Sigmoid colon (tissue), 7 donors: ENCODE measurements at places on chromosomes 12 and 14. TPM values are rescaled to one million over a fixed set of nuclear protein-coding genes. Genes with fewer than 3 reads are reported as not detected.

LRRIQ1 gene
- under 0.01 TPM for total RNA-seq

- no peaks in the 10 kb centered on the region for H3K27me3 ChIP-seq
- no peak for DNase-seq
- no peaks in the 10 kb centered on the region for H3K36me3 ChIP-seq
- peaks cover 21% of the 10 kb centered on the region for H3K4me1 ChIP-seq
- H3K4me3 ChIP-seq, result peak overlapping the region; percentile 75
These were observed 1.3 kb downstream of the BHLHE41 start for GRCh38 chr12:26123482-26123980.

MYH7 gene
- under 0.01 TPM for total RNA-seq

GRCh38 chr12:2813214-2814185 is 1.0 kb downstream of the ITFG2 start:
- H3K36me3 ChIP-seq, result peaks cover 31% of the 10 kb centered on the region
- H3K4me1 ChIP-seq, result no peaks in the 10 kb centered on the region
- DNase-seq, result no peak
- H3K4me3 ChIP-seq, result peak overlapping the region; percentile 85
- no peaks in the 10 kb centered on the region for H3K27me3 ChIP-seq

- H3K4me1 ChIP-seq, result peaks cover 20% of the 10 kb centered on the region
- H3K27me3 ChIP-seq, result no peaks in the 10 kb centered on the region
- no peak for DNase-seq
- peak overlapping the region; percentile 62 for H3K4me3 ChIP-seq
- peak overlapping the region; percentile 85 for H3K27ac ChIP-seq
- no peaks in the 10 kb centered on the region for H3K36me3 ChIP-seq
These were observed 799 bp downstream of the SLC38A6 start for GRCh38 chr14:60981633-60982455.

GRCh38 chr12:48419116-48419935 is 53.0 kb upstream of the ANP32D start:
- no peak overlapping the region for H3K27ac ChIP-seq
- no peak overlapping the region for H3K4me3 ChIP-seq
- H3K4me1 ChIP-seq, result no peaks in the 10 kb centered on the region
- DNase-seq, result no peak

GRCh38 chr12:83172866-83173649 is 486.4 kb downstream of the TMTC2 start:
- H3K4me1 ChIP-seq, result peaks cover 6% of the 10 kb centered on the region
- DNase-seq, result no peak
- H3K27me3 ChIP-seq, result no peaks in the 10 kb centered on the region

DNA sequence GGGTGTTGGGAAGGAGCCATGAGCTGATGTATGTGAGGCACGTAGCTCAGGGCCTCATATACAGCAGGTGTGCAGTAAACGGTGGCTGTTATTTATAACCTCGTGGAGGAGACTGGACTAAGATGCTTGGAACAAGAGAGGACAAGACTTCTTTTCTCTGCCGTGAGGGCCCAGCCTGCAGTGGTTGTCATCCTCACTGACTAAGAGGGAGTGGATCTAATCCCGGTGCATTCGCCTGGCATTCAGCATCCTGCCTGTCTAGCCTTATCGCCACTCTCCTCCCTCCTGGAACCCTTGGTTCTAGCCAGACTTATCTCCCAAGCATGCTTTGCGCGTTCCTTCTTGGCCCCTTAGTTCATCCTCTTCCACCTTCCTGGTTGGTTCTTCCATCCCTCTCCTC is 3.9 kb downstream of the TSPAN9 start:
- peaks cover 18% of the 10 kb centered on the region for H3K4me1 ChIP-seq
- H3K27me3 ChIP-seq, result no peaks in the 10 kb centered on the region
- no peak for DNase-seq
- no peak overlapping the region for H3K4me3 ChIP-seq

GRCh38 chr14:26621807-26622560 is 24.2 kb upstream of the NOVA1 start:
- no peaks in the 10 kb centered on the region for H3K27me3 ChIP-seq
- H3K27ac ChIP-seq, result no peak overlapping the region
- H3K4me1 ChIP-seq, result no peaks in the 10 kb centered on the region
- no peaks in the 10 kb centered on the region for H3K36me3 ChIP-seq
- no peak for DNase-seq
- H3K4me3 ChIP-seq, result no peak overlapping the region

GRCh38 chr12:128042825-128043224 is 224.1 kb upstream of the TMEM132C start:
- H3K4me3 ChIP-seq, result no peak overlapping the region
- no peaks in the 10 kb centered on the region for H3K27me3 ChIP-seq
- no peaks in the 10 kb centered on the region for H3K4me1 ChIP-seq
- no peak for DNase-seq
- H3K27ac ChIP-seq, result no peak overlapping the region
- H3K36me3 ChIP-seq, result no peaks in the 10 kb centered on the region

- no peaks in the 10 kb centered on the region for H3K36me3 ChIP-seq
- no peak overlapping the region for H3K27ac ChIP-seq
- no peak for DNase-seq
- H3K4me1 ChIP-seq, result no peaks in the 10 kb centered on the region
- H3K27me3 ChIP-seq, result no peaks in the 10 kb centered on the region
- no peak overlapping the region for H3K4me3 ChIP-seq
These were observed 21.8 kb upstream of the CPM start for GRCh38 chr12:68954811-68955210.

GRCh38 chr12:69527506-69528272 is 57.5 kb downstream of the FRS2 start:
- H3K27me3 ChIP-seq, result no peaks in the 10 kb centered on the region
- H3K4me3 ChIP-seq, result no peak overlapping the region
- peaks cover 20% of the 10 kb centered on the region for H3K4me1 ChIP-seq

DNA sequence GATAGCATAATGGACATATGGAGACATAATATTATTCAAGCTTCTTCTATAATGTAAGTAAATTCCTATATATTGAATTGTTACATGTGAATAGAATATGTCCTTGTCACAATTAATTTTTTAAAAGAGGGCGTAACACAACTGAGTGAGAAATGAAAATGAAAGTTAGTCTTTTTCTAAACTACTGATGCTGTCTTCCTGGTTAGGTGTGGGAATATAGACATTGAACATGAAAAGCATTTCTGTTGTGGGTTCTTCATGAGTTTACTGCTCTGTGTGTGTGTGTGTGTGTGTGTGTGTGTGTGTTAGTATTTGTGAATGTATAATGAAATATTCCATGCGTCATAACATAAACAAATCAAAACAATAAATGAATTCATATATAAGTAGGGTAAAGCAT is 40.5 kb upstream of the RTL1 start:
- no peaks in the 10 kb centered on the region for H3K36me3 ChIP-seq
- no peak for DNase-seq
- H3K27me3 ChIP-seq, result no peaks in the 10 kb centered on the region
- no peaks in the 10 kb centered on the region for H3K4me1 ChIP-seq
- H3K4me3 ChIP-seq, result no peak overlapping the region

DNA sequence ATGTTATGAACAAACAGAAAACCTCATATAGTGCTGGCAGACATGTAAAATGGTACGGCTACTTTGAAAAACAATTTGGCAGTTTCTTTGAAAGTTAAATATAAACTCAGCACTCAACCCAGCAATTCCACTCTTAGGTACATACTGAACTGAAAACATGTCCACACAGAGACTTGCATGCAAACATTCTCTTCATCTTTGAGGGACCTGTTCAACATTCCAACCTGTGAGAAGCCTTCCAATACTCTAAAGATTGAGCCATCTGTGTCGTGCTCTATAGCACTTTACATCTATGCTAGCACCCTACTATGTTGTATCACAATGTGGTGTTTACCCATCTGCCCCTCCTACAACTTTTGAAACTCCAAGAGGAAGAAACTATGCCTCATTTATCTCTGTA is 79.3 kb downstream of the DNAI7 start:
- H3K27me3 ChIP-seq, result no peaks in the 10 kb centered on the region
- H3K36me3 ChIP-seq, result no peaks in the 10 kb centered on the region
- no peak overlapping the region for H3K27ac ChIP-seq
- no peaks in the 10 kb centered on the region for H3K4me1 ChIP-seq
- no peak overlapping the region for H3K4me3 ChIP-seq

GRCh38 chr12:115910057-115910456 is 367.4 kb downstream of the MED13L start:
- H3K27ac ChIP-seq, result no peak overlapping the region
- H3K4me1 ChIP-seq, result no peaks in the 10 kb centered on the region
- peaks cover 11% of the 10 kb centered on the region for H3K27me3 ChIP-seq
- DNase-seq, result no peak
- no peaks in the 10 kb centered on the region for H3K36me3 ChIP-seq

CPNE8 gene
- 27.7 TPM for total RNA-seq

DNA sequence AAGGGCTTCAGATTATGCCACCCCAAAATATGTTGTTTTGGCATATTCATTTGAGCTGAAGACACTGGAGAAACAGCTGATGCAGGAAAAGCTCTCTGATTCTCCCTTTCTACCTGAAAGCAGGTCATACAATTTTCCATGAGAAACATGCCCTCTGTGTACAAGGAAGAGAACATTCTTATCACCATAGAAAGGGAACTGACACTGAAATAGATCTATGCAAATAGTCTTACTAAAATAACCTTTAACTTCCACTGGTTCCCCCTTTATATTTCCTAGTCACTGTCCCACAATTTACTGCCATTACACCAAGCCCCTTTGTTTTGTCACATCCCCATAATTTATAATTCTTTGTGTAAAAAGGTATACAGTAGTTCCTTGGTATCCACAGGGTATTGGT is 9.6 kb upstream of the PHC1 start:
- no peak for DNase-seq
- H3K27ac ChIP-seq, result no peak overlapping the region
- no peaks in the 10 kb centered on the region for H3K4me1 ChIP-seq
- no peaks in the 10 kb centered on the region for H3K27me3 ChIP-seq

GRCh38 chr12:128784030-128784760 is 39.6 kb downstream of the SLC15A4 start:
- no peaks in the 10 kb centered on the region for H3K36me3 ChIP-seq
- no peaks in the 10 kb centered on the region for H3K4me1 ChIP-seq
- no peak overlapping the region for H3K4me3 ChIP-seq
- no peaks in the 10 kb centered on the region for H3K27me3 ChIP-seq
- no peak overlapping the region for H3K27ac ChIP-seq
- peak; percentile 51 for DNase-seq

DNA sequence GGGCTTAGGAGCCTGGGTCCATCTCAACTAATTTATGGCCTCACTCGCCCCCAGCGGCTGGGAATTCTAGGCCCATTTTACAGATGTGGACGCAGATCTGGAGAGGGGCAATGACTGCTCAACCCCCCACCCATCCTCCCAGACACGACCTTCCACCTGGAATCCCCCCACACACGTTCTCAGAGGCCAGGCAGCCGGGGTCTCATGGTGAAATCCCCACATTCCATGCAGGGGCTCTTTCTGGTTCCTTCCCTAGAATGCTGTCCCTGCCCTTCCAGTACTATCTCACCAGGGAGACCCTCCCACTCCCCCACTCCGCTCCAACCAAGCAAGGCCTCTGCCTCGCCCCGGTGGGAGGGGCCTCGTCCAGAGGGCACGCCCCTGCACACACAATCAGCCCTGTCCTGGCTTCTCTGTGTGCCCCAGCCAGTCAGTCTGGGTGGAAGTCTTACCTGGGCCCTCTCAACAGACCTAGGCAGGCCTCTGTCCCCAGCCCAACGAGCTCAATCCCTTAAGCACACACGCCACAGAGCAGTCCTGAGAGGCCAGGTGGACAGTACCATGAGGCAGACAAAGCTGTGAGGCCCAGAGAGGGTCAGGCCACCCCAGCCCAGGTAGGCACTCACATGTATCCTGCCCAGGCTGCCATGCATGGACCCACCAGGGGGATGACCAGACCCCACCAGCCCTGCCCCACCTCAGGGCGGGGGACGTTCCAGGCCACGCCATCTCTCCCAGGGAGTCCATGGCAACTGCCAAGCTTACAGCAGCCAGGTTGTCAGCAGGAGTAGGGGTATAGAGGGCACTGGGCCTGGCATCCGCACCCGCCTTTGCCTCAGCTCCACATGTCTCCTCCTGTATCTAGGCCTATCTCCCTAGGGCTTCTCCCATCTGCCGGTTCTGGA is 1.3 kb upstream of the ANKRD9 start:
- H3K27ac ChIP-seq, result peak overlapping the region; percentile 88
- peak; percentile 64 for DNase-seq
- H3K4me3 ChIP-seq, result peak overlapping the region; percentile 66

PCED1B gene
- 11.9 TPM for total RNA-seq

DNA sequence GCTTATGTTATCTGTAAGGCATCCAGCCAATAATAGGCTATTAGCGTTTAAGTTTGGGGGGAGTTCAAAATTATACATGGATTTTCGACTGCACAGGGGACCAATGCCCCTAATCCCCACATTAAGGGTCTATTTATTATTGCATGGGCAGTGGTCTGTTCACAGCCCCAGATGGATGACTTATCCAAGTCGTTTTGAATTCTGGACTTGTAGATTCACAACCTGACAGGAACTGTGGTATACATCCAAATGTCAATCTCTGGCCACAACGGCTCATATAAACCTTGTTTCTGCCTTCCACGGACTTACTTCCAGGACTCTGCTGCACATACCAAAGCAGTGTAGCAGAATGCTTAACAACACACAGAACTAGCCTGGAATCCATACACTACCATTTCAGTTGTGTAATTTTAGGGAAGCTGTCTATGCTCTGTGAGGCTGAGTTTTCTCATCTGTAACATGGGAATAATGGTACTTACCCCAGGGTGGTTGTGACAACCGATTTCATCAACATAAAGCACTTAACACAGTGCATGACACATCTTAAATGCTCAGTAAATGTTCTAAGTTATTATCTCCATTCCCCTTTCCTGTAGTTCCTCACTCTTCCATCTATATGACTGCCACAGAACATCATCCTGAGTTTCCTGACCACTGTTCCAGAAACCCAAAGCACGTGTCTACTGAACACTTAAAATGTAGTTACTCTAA is 3.7 kb downstream of the DDX24 start:
- H3K27ac ChIP-seq, result no peak overlapping the region
- H3K27me3 ChIP-seq, result no peaks in the 10 kb centered on the region
- no peak overlapping the region for H3K4me3 ChIP-seq
- DNase-seq, result no peak

CNTN1 gene
- 7.6 TPM for total RNA-seq

GRCh38 chr14:93582516-93582915 is 151.8 kb downstream of the UNC79 start:
- H3K4me3 ChIP-seq, result no peak overlapping the region
- H3K4me1 ChIP-seq, result no peaks in the 10 kb centered on the region
- H3K27me3 ChIP-seq, result peaks cover 4% of the 10 kb centered on the region
- no peak for DNase-seq

GRCh38 chr14:105891221-105891602 is 364.8 kb downstream of the TMEM121 start:
- no peaks in the 10 kb centered on the region for H3K36me3 ChIP-seq
- no peak overlapping the region for H3K27ac ChIP-seq
- H3K4me3 ChIP-seq, result no peak overlapping the region
- no peaks in the 10 kb centered on the region for H3K4me1 ChIP-seq

- H3K27me3 ChIP-seq, result no peaks in the 10 kb centered on the region
- DNase-seq, result no peak
- H3K27ac ChIP-seq, result no peak overlapping the region
- no peak overlapping the region for H3K4me3 ChIP-seq
- H3K4me1 ChIP-seq, result peaks cover 16% of the 10 kb centered on the region
These were observed 2.6 kb upstream of the PRKD1 start for GRCh38 chr14:29930283-29930682.
